AG09309 (cell line): ENCODE measurements at places on chromosomes 5 and 9.

GRCh38 chr9:95434116-95435073 is 82.4 kb downstream of the PTCH1 start:
- DNase-seq: no peak

DNA sequence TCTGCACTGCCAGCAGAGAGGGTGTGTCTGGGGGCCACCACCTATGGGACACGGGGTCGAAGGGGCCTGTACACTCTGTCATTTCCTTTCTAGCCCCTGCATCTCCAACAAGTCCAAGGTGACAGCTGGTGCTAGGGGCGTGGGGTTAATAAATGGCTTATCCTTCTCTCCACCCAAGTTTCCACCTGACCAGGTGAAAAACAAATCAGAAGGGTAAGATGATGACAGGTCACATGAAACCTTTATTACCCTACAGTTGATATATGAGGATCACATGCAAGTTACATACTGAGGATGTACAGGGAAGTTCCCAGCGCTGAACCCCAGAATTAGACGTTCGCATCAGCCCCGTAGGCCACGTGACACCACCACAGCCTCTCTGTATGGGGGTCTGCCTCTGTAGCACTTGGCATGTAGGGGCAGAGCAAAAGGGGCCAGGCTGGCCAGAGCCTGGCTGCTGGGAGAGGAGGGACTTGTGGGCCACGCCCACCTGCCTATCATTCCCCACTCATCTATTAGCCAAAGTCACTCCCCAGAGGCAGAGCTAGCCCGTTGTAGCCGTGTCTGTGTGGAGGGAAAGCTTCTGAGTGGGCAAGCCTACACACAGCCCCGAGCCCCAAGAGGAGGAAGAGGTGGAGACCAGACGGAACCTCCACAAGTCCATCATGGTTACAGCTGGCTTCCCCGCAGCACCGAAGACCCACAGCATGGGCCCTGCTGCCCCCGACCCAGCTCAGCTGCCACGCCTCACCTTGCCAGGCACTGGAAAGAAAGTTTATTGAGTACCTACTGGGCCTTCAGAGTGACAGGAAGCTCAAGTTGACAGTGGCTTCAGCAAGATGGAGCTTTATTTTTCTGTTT is 2.2 kb downstream of the TMEM141 start:
- no peak for DNase-seq

- DNase-seq: no peak
Observed at GRCh38 chr5:96922499-96923244, 13.2 kb upstream of the LNPEP start.

DNA sequence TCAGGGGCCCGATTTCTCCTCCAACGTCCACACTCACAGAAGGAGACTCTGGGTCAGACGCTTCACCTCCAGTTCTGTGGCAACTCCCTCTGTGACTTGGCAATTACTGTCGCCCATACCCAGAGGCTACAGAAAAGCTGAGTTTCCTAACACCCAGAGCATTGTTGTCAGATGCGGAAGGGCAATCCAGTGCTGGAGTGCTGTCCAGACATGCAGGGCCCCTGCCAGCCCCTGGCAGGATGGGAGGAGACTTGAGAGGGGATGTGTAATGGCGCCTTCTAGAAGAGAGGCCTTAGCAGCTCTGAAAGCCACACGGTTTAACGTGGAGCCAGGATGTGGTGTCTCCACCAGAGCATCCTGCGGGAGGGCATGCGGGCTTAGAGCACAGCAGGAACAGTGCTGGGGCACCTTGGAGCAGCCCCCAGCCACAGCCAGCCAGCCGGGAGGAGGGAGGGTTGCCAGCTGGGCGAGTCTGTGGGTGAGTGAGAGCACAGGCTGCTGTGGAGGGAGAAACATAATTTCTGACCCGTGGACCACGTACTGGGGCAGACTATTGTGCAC is 139.4 kb upstream of the IRX1 start:
- DNase-seq: no peak

GRCh38 chr9:91332546-91333231 is 29.0 kb downstream of the AUH start:
- DNase-seq: no peak

- DNase-seq: no peak
Observed at GRCh38 chr5:148382961-148383360, 797 bp upstream of the FBXO38 start.

DNA sequence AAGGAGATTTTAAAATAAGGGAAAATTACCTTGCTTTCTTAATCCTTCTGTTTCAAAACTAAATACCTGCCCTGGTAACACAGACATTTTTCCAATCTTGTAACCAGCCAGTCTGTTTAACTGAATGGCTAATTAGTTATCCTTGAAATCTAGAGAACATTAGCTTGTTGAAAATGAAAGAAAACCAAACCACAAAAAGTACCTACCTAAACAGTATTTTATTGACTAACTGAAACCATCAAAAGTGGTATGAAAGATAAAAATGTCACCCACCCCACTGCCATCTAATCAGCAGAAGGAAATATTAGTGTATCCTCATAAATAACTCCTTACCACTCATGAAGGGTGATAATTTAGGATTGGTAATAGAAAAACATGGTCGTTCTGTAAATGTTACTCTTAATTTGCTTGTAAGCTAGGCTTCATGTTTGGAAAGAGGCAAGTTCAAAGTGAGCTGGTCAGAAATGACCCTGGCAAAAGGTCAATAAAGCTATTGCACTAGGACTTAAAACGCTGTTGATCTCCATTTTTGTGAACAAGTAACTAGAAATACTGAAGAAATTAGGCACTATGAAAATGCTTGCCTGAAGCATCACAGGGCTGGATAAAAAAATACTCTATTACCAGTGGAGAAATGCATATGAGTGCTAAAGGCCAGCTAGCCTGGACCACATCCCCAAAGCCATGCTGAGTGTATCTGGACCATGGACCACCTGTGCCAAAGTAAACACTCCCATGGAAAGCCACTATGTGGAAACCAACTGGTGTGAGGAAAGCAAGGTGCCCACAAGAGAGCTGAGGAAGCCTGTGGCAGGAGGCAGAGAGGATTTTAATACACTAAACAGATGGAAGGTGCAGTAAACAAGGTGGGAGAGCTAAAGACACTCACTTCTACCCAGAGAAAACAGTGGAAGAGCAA is 8.4 kb downstream of the SEMA5A start:
- DNase-seq: no peak

DNA sequence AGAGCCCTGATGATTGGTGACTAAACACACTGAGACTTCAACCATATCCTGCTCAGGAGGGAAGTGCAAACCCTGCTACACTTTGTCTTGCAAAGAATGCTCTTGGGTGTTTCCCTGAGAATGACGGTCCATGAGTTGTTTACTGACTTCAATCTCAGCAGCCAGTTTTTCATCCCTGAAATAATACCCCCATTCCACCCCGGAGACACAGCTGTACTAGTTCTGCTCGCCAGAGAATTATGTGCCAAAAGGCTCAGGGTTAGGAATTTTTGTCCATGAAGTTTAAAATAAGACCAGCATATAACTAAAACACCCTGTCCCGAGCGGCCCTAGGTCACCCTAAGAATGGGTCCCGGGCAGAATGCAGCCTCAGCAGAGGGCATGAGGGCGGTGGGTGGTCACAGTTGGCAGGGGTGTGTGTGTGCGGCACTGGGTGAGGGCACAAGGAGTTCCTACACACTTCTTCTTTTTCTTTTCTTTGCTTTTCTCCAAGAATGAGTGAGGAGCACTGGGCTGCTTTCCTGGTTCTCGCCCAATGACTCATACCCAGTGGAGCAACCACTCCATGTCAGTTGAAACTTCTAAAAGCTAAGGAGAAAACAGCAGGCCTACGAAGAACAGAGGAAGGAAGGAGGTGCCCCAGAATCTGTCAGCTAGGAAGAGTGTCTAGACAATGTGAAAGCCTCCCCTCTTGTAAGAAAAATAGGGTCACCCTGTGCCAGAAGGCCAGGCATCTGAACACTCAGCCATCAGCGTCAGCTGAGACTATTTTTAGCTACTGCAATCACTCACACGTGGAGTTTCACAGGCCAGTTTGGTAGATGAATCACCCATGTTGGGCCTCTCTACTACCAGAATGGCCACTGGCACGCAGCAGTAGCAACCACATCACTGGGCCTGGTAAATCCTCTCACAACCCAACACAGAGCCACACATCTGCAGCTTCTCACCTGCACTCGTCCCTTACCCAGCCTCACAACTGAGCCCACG is 105.9 kb downstream of the DPYSL3 start:
- DNase-seq: peak; percentile 98

DNA sequence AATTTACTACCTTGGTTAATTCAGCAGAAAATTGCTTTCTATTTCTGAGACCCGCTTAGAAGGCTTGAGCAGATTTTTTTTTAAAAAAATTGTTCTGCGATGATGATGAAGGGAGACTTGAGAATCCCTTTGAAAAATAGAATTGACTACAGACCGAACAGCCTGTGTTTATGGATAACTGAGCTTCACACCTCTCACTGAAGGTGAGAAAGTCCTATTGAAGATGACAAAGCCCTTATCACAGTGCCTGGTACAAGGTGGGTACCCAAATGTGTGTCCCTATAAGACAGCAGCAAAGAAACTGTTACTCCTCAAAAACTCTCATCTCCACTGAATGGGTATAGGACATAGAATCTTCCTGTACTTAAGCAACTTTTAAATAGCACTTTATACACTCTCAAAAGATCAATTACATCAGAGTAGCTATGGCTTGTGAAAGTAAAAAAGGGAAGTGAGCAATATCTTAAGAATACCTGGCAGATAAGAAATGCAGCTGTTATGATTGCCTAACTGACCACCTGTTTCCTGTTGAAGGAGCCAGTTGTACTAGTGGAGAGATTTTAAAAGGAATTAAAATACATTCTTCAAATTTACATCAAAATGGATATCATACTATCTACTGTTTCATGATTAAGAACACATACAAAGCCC is 419.7 kb downstream of the CHSY3 start:
- DNase-seq: peak; percentile 8

- no peak for DNase-seq
Observed at GRCh38 chr9:3879726-3880505, 354.1 kb upstream of the RFX3 start.

GRCh38 chr5:13477118-13477737 is 467.3 kb downstream of the DNAH5 start:
- no peak for DNase-seq

- DNase-seq: peak; percentile 25
Observed at GRCh38 chr9:89941875-89942274, 337.1 kb downstream of the GADD45G start.

DNA sequence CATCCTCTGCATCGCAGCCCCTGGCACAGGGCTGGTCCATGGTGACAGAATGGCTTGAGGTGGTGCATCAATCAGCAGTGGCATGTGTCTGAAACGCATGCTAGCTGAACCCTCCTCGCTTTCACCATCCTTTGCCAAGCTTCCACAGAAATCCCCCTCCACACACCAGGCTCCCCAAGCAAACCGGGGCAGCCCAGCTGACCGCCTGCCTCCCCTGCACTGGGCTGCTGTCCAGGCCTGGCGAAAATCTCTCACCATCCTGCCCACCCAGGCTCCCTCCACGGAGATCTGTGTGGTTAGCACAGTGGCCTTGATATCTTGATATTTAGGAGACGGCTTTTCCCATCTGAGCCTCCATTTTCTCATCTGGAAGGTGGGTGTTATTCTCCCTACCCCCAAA is 905 bp upstream of the HRH2 start:
- no peak for DNase-seq
